AG09309 (cell line): ENCODE measurements at places on chromosomes 1 and 21.

DNA sequence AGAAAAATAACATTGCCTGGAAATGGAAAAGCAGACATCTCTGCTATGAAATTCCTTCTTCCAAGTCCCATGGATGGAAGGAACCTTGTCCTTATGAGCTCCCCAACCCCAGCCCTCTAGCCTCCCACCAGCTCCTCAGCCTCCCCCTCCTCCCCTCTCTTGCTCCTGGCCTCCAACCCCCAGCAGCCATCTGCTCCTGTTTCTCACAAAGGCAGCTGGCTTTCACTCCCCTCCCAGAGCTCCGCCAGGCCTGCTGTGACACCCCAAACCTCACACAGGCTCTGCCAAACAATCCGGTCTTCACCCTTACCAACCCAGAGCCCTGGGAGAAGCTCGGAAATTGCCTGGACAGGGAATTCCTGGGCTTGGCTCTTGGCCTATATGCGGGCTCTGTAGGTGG, 69.2 kb downstream of the KLHDC7A start:
- no peak for DNase-seq

GRCh38 chr1:205258719-205259118, 31.0 kb downstream of the TMCC2 start:
- no peak for DNase-seq

DNA sequence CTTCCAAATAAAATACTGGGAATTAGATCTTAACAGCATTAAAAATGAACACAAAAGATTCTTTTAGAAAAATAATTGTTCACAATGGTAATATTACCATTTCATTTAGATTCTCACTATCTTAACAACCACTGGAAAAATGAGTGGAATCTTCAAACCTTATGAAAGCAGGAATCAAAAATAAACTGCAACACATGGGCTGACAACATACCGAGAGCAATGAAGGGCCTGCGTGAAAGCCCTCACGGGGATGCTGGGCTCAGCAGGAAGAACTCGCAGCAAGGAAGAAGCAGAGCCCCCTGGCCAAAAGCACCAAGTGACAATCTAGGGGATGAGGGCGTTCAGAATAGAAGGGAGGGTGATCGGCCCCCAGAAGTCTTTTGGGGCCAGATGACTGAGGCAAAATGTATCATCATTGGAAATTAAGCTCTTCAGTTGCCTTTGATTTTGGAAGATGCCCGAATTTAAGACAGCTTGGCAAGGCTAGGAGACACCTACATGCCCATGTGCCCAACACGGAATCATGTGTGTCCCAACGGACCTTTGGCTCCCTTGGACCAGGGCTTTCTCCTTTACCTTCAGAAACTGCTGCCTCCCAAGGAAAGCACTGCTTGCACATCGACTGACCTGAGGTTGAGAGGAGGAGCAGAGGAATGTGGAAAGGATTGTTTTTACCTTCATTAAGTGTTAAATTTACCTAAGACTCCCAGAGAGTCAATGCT, 103.9 kb downstream of the TGFBR3 start:
- DNase-seq: no peak

DNA sequence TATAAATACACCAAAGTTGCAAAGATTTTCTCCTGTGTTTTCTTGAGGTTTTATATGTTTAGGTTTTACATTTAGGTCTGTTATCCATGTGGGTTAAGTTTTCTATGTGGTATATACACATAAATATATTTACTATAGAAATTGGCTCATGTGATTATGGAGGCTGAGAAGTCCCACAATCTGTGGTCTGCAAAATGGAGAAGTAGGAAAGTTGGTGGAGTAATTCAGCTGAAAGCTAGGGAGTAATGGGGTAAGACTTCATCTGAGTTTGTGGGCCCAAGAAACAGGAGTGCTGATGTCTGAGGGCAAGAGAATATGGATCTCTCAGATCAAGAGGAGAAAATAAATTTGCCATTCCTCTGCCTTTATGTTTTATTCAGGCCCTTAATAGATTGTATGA, 146.0 kb downstream of the GPATCH2 start:
- no peak for DNase-seq

DNA sequence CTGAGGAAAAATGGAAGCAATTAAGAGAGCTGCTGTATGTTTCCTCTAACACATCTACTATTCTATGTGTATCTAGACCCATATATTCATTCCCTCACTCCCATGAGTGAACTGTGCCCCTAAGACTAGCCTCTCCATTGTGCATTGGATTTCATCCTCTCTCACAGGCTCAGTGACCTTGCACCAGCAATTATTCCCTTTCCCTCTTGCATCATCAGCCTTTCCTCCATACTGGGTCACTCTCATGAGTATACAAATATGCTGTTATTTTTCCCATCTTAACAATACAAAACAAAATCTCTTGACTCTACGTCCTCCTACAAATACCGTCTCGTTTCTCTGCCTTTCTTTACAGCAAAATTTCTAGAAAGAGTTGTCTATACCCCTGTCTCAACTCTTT, 29.4 kb upstream of the METTL18 start:
- DNase-seq: no peak

DNA sequence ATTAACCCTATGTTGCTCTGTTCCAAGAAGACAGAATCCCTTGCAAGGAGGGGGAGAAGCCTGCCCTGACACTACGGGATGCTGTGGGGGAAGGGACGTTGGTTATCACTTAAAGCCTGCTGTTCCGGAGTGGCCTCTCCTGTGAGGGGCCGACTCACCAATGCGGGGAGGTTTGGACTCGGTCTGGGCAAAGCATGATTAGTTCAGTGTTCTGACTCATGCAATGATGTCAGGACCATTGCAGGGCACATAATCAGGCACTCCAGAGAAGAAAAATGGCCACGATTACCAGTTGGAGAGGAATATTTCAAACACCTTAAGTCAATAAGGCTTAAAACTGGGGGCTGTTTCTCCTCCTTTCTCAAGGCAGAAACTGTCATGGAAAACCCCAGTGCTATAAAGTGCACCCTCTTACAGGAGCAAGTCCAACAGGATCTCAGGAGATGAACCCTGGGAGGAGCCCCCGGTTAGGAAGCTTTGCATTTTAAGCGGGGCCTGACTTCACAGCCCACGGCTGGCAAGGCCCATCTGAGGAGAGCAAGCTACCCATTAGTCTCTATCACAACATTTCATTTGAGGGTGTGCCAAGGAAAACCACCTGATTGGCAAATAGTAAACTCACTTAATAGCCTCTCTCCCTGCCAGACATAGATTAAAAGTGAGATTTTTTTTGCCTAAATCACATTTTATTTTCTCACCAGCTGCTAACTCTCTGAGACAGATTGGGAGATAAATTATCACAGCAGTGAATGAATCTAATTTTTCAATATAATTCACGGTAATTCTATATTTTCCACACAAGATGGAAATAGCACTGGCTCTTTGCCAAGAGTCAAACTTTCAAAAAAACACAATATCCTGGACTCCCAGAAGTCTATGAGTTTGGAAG, 202.5 kb downstream of the C1orf94 start:
- DNase-seq: no peak

DNA sequence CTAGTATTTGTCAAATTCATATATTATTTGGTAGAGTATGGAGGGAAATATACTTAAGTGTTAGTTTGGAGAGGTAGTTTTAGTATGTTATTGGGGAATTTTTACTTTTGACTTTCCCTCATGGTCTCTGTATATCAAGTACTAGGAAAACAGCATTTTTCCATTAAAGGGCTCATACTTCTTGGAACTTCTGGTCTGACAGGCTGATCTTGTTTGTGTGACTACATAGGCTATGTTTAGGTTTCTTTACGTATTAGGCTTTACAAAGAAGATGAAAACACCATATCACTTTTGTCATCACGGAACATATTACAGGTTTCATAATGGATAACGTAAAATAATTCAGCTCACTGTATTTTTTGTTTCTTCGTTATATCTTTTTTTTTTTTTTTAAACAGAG, 30.8 kb downstream of the POU2F1 start:
- DNase-seq: no peak

DNA sequence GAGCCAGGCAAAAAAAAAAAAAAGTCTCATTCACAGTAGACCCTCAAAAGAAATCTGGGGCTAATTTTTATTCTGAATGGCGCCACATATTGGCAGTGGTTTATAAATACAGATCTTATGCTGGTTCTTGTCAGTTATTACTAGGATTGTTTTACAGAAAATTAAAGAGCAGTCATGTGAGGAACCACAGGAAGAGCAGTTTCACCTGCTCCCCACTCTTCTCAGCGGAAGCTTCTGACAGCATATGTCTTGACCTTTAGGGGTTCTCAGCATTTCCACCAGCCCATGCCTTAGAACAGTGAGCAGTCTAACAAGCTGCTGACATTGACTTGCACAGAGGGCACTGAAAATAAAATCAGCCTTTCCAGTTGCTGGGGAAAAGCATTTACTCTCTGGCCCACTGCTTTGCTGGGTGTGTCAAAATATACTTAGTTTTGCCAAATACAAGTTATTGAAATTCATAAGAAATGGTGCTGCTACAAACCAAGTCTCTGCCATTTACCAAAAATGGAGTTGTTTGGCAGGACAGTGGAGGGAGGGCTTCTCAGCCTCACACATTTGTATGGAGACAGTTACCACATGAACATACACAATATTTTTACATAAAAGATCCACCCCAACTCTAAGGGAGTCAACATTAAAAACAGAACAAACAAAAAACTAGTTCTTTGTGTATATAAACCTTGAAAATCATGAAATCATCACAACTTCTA, 144.2 kb downstream of the SYT2 start:
- no peak for DNase-seq

DNA sequence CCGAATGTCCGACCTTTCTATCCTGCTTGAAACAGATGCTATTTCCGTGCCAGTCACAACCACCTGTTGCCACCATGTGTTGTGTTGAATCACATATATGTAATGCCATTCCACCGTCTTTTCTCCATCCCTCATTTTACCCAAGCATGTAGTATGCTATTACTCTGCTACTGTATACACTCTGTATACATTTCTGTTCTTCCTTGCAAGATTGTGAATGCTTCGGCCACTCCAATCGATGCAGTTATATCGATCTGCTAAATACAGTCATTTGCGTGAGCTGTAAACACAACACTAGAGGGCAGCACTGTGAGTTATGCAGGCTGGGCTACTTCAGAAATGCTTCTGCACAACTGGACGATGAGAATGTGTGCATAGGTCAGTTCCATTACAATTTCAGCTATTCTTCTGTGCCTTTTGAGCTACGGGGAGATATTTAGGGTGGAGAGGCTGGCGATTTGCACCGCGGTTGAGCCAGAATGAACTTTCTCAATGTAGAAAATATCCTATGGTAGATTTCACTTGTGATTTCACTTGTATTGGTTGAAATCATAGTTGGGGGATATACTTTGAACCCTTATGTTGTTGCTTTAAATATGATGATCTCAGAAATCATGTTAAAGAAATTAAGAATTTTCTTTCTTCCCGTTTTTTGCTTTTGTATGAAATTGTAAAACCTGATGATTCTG, 289.8 kb downstream of the NTNG1 start:
- DNase-seq: peak; percentile 17

DNA sequence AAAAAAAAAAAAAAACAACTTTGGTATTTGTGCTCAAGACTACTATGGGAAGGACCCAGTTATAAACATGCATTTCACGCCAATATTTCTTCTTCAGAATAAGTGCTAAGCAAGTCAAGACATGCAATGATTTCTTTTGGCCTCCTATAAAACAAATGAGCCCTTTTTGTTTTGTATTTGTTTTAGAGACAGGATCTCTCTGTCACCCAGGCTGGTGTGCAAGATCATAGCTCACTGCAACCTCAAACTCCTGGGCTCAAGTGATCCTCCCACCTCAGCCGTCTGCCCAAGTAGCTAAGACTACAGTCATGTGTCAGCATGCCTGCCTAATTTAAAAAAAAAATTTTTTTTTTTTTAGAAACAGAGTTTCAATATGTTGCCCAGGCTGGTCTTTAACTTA, 348.7 kb downstream of the PCP4 start:
- no peak for DNase-seq

DNA sequence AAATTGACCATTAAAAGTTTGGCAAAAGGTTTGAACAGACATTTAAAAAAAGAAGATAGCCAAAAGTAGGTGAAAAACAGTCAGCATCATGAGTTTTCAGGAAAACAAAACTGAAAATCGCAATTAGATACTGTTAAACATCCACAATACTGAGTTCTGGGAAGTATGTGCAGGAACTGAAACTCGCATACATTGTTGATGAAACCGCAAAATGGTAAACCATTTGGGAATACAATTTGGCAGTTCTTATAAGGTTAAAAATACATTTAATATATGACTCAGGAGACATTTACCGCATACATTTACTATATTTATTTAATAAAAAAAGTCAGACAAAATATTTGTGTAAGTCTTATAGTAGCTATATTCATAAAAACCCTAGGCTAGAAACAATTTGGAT, 393.2 kb downstream of the COL11A1 start:
- no peak for DNase-seq

GRCh38 chr1:220690140-220691052, at the start of gene C1orf115:
TSS of gene C1orf115 (plus strand) at chr1:220690363. CDS start at chr1:220690403, 40 bp downstream.
- no peak for DNase-seq

DNA sequence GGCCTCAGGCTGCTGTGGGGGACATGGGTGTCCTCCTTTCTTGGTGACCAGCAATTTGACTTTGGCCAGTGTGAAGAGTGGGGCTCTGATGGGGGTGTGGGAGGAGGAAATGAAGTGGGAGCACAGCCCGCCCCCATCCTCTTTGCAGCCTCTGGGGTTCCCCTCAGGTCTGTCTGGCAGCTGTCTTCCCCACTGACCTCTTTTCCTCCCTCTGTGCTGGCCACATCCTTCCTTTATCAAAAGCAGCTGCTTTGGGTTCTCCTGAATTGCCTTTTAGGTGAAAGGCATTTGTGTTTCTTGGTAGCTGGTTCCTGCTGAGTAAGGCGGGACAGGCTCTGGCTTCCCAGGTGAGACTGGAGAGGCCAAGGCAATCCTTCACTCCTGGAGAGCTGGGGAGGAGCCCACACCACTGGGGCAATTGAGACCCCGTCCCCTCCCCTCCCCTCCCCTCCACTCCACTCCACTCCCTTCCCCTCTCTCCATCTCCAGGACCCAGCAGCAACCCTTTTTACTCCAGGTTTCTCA, 24.9 kb downstream of the PCAT6 start:
- DNase-seq: no peak

DNA sequence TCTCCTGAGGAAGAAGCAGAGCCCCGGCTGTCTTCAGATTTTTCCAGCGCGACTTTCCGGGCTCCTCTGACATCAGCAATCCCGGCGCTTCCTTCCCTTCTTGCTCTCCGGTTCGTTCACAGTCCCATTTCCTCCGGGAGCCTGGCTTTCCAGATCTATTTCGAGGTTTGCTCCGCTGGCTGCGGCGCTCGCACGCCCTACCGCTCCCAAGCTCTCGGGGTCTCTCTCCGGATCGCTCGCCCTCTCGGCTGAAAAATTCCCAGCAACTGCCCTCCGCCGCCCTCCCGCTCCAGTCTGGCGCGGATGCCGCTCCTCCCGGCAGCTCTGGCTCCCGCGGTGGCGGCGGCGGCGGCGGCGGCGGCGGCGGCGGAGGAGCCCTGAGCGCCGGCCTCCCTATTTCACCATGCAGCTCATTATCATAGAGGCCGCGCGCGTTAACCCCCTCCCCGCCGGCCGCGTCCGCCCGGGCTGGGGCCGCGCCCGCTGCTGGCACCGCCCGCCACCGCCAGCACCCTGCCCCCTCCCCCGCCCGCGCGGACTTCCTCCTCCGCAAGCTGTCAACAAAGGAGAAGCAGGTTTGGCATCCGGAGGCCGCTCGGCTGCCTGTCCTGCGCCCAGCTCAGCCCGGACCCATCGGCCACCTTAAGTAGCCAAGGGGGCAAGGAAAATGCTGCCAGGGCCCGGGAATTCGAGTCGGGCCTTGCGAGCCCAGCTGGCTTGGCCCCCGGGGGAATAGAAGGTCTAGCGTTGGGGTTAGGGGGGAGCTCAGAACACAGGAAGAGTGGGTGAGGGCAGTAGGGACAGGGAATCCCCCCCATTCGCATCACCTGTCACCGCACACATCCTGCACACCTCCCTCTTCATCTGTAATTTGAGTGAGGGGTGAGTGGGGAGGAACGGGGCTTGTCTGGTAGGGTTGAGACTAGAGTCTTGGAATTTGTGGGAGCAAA, at the start of gene PLXNA2:
Gene PLXNA2 (minus strand): TSS at position 418 of the 950 bp plus-strand sequence. CDS start 26,462 bp downstream, outside the sequence.
- peak; percentile 10 for DNase-seq
